Stimulated activated CD8-positive, alpha-beta memory T cell treated with anti-CD3 and anti-CD28 coated beads, Interleukin-15, amount 100 ng/mL, for 24 hours (primary cell): ENCODE measurements at places on chromosomes 16 and 17.

DNA sequence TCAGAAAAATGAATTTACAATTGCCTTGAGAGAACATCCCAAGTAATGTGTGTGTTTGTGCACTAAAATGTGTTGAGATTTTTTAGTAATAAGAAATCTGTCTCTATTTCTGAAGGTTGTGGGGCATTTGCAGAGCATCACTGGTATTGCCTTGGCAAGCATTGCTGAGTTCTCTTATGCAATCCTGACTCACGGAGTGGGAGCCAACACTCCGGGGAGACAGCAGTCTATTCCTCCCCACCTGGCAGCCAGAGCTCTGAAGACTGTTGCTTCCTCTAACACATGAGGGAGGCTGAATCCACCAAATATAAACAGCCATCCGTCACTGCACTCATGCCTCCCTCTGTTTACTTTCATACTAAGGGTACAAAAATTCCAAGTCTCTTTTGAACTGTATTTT lies 10.6 kb downstream of the CNTD1 start:
- no peak for DNase-seq

- no peak for DNase-seq
These were observed 107.1 kb upstream of the GSE1 start for GRCh38 chr16:85505794-85506634.

- DNase-seq: no peak
These were observed 107.0 kb downstream of the ANKRD11 start for GRCh38 chr16:89383095-89384003.

GRCh38 chr17:63573634-63574033 lies 23.4 kb downstream of the DCAF7 start:
- DNase-seq: no peak

DNA sequence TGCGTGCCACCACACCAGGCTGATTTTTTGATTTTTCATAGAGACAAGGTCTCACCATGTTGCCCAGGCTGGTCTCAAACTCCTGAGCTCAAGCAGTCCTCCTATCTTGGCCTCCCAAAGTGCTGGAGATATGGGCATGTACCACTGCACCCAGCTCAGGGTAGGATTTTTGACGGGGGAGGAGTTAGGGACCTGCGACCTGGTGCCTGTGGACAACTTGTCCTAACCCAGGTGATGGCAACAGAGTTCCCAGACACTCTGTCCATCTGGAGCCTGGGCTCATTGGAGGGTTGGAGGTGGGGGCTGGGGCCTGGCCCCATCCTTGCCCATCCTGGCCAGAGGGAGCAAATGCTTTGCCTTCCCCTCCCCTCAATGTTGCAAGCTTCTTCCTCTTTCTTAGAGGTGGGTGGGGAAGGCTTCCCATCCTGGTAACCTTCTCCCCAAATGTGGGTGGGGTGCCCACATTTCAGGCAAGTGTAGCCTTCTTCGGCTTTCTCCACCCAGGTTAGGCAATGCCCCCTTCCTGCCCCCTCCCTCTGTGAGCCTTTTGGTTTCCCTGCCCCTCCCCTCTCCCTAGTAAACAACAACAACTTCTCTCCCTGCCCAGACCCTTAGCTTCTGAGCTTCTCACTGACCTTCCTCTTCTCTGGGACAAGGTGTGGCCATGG lies 24.9 kb downstream of the RARA start:
- DNase-seq: no peak
